ENCODE measurements at places on chromosomes 16 and 17.
A peak's percentile ranks its signal among the peaks of the same experiment; 100 is the strongest.

DNA sequence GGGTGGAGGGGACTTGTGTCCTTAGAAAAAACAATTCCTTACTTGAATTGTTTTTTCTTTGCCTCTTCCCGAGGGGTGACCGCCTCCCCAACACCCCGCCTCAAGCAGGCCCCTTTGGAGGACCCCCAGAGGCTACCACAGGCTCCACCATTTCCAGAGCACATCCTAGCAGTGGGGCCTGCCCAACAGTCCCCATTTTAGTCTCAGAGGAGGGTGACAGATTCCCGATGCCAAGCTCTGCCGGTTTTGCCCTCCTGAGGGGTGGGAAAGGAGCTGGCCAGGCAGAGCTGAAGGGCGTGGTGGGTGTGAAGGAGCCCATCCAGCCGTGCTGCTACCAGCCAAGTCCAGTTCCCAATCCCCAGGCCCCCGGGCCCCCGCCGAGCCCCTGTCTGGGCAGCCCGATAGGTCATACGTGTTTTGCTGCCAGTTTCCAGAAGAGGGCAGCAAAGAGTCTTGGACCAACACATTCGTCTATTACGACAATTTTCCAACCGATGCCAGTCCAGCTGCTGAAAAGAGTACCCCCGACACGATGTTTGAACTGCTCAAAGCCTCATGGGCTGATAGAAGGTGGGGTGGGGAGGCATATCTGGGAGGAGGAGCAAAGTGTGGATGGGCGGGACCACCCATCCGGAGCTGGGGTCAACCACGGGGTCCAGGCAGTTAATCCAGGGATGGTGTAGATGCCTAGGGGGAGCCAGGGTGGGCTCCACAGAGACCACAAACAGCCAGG is 18.8 kb upstream of the GAA start:
- peak; percentile 71 for DNase-seq

- no peak for DNase-seq
These were observed 223.9 kb upstream of the WSB1 start for GRCh38 chr17:27069842-27070508.

DNA sequence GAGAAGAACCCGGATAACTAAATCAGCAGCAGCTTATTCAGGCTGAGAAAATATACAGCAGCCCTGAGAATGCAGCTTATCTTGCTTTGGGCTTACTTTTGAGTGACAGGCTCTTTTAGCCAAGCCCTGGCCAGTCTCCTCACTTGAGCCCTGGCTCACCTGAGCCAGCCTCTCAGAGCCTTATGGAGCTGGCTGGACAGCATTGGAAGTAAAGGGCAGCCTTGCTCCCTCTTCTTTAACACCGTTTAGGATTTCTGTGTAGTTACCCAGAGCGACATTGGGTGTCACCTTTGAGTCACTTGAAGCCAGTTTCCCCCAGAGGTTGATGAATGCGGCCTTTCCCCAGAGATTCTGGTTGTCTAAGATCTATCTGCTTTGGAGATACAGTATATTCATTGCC is 7.7 kb upstream of the NPIPB2 start:
- peak; percentile 37 for DNase-seq

GRCh38 chr17:2047590-2047989 is 5.8 kb downstream of the OVCA2 start:
- no peak for DNase-seq

GRCh38 chr17:49217651-49218413 is 7.3 kb downstream of the ABI3 start:
- DNase-seq = peak; percentile 66

GRCh38 chr17:77353684-77354419 is 213.1 kb downstream of the SEC14L1 start:
- DNase-seq = peak; percentile 2

DNA sequence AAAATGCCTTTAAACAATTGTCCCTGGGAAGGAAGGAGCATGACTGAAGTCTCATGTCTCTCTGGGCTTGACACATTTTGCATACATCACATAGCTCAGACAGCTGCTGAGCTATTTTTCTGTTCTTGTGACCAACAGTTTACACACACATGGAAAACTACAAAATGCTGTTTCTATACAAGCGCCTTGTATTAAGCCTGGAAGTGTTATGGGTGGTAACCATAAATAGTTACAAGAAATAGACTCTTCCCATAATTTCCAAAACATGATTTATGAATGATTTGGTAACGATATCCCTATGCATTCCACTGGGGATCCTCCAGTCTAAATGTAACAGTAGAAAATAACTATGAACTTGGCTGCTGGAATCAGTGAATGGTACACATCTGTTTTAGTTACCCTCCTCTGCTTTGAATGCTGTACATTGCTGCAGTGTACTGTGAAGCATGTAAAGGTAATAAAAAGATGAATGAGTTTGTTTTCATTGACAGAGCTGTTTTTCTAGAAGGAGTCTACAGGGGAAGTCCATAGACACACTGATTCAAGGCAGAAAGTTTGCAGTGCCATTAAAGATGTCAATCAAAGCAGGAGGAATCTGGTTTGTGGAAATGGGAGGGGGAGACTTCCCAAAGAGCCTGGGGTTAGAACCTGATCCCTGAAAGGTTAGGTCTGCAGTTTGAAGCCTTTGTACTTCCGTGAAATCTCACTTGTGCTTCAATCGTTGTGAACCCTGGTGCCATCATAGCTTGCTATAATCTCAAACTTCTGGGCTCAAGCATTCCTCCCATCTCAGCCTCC is 5.0 kb downstream of the ACSF2 start:
- no peak for DNase-seq

DNA sequence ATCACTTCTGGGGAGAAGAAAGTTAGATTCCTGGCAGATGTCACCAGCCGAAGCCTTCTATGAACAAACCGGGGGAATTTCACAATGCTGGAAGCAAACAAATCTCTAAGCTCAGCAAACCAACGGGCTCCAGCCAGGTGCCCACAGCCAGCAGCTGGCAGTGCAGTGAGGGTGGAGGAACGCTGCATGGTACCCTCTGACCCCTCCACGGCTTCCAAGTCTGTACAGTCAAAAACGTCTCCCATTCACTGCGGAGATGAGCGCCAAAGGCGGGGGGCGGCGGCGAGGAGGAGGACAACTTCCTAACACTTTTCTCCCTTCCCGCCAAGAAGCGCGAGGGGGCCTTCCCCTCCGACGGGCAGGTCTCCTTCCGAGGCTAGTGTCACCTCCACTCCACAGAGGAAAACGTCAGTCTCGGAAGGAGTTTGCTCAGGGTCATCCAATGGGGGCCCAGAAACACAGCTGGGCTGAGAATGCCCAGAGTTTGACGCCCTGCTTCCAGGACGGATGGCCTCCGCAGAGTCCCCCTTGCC is 924 bp downstream of the ZNF598 start:
- DNase-seq = peak; percentile 59
